ENCODE measurements at places on chromosomes 7 and 10.

- DNase-seq: no peak
Measured at GRCh38 chr10:54837479-54837878, 36.4 kb upstream of the PCDH15 start.

DNA sequence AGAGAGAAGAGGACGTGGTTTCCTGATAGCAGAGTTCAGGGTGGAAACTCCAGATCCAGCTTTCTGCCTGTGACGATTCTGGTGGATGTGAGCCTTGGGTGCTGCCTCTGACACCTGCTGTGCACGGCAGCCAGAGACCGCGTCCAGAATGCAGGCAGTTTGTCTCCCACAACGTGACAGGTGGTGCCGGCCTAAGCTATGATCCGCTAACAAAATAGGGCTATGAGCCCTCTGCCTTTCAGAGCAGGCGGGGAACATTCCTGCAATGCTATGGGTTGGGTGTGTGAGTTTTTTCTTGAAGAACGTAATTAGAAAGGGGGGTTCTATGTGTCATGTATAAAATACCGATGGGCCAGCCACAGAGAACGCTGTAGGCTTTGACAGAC lies 297.3 kb upstream of the PRKCQ start:
- no peak for DNase-seq

GRCh38 chr10:11789306-11789705 lies 33.9 kb upstream of the PROSER2 start:
- DNase-seq: no peak

- DNase-seq: no peak
Measured at GRCh38 chr7:303425-303824, 13.5 kb downstream of the FOXL3 start.

GRCh38 chr10:96439725-96440124 lies 74.0 kb downstream of the TLL2 start:
- DNase-seq: no peak

Measured in ascending aorta (tissue), 2 donors.